ENCODE measurements at places on chromosomes 5 and 9.

- DNase-seq = peak; percentile 25
Measured at GRCh38 chr5:135344349-135344748, 54.7 kb downstream of the MACROH2A1 start.

DNA sequence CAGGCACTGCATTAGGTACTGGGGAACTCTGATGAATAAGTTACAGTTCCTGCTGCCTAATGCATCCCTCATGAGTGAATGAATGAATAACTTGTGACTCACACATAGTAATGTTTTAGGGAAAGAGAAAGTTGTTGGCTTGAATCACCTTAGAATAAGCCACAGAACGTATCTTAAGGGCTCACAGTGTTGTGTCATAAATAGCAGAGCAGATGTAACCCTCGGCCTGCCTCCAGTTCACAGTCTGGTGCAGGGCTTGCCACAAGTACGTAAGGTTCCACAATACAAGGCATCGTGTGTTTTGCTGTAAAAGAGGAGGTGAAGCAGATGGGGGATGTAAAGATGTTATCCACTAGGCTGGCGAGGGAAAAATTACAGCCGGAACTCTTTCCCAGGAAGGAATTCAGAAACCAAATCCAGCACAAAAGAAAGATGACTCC is 218.7 kb downstream of the TRPM3 start:
- peak; percentile 92 for DNase-seq

DNA sequence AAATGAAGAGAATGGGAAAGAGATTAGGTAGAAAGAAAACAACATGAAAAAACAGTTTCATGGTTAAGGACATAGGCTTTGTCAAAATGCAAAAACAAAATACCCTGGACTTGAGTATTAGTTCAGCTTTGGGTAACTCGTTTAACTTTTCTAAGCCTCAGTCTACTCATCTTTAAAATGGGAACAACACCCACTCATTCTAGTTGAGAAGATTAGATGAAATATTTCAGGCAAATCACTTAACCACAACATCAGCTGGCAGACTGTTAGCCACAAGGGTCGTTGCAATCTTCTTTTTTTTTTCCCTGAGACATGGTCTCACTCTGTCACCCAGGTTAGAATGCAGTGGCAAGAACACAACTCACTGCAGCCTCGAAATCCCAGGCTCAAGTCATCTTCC is 185.6 kb downstream of the DCP2 start:
- no peak for DNase-seq

- no peak for DNase-seq
Measured at GRCh38 chr5:163410505-163410904, 26.9 kb upstream of the CCNG1 start.
